ENCODE measurements at places on chromosomes 1 and 21. TPM values are rescaled to one million over a fixed set of nuclear protein-coding genes. Genes with fewer than 3 reads are reported as not detected.

NUDT17 gene
- 17.7 TPM for polyA plus RNA-seq

RGSL1 gene
- not detected for polyA plus RNA-seq

- no peak for DNase-seq
Observed at GRCh38 chr1:101088431-101088830, 62.8 kb upstream of the DPH5 start.

DNA sequence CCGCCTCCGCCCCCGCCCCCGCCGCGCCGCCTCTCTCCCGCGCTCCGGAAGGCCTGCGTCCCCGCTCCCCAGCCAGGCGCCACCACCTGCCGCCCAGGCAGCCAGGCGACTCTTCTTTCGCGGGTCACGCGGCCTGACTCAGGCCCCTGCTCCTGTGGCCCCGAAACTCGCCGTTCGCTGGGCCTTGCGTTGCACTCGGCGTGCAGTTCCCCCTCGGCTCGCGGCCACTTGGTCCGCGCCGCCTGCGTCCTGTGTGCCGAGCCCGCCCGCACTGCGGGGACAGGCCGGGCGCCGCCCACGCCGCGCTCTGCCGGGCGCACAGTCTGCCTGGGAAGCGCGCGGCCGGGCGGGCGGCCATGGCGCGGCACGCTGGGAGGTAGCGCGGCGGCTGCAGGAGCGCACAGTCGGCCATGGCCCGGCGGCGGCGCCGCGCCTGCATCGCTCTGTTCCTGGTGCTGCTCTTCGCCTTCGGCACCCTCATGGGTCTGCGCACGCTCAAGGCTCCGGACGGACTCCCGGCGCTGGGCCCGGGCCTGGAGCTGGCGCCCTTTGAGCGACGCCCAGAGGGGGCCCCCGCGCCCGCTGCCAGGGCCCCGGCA is at the start of gene MANEAL:
MANEAL (plus strand) TSS at position 75 of the 599 bp plus-strand sequence; CDS start at position 411, 336 bp downstream.
- DNase-seq: no peak

GRCh38 chr1:184608581-184608980 is 146.1 kb downstream of the EDEM3 start:
- DNase-seq: no peak

- no peak for DNase-seq
Observed at GRCh38 chr1:221430152-221430960, 311.5 kb downstream of the DUSP10 start.

FCRL5 gene
- 0.05 TPM for polyA plus RNA-seq

- no peak for DNase-seq
Observed at GRCh38 chr1:156372265-156372586, 3.2 kb downstream of the RHBG start.

DNA sequence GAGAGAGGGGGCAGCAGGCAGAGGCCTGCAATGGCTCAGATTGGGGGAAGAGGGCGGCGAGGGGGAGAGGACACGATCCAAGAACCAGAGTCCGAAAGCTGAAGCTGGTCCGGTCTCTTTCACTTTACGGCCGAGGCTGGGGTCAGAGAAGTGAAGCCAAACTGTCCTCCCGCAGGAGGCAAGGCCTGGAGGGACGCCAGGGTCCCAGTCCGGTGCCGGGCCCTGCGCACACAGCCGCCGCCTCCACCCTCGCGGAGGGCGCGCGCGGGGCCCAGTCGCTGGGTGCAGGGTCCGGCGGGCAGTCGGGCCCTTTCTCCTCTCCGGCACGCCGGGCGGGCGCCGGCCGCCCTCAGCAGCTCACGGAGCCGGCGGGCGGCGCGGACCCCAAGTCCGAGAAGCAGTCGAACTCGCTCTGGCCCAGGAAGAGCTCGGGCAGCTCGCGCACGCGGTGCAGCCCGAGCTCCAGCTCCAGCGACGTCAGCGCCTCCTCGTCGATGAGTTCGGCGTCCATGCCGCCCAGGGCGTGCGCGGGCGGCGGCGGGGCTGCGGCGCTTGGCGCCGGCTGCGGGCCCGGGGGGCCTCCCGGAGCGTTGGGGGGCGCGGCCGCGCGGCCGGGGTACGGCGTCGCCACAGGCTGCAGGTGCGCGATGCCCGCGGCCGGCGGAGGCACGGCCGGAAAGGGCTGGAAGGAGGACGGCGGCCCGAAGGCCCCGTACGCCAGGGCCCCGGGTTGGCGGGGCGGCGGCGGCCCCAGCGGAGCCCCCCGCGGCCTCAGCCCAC is 749 bp downstream of the CITED4 start:
- DNase-seq: no peak

- no peak for DNase-seq
Observed at GRCh38 chr1:93784538-93784937, 94.5 kb downstream of the DNTTIP2 start.

Measured in forelimb muscle (tissue), 1 donor.